Epithelial cell of esophagus (primary cell): ENCODE measurements at places on chromosomes 2 and 18.

GRCh38 chr2:31567679-31568078, 13.1 kb downstream of the SRD5A2 start:
- DNase-seq = no peak

- DNase-seq = peak; percentile 45
Observed at GRCh38 chr18:72899338-72899737, 31.6 kb upstream of the NETO1 start.

DNA sequence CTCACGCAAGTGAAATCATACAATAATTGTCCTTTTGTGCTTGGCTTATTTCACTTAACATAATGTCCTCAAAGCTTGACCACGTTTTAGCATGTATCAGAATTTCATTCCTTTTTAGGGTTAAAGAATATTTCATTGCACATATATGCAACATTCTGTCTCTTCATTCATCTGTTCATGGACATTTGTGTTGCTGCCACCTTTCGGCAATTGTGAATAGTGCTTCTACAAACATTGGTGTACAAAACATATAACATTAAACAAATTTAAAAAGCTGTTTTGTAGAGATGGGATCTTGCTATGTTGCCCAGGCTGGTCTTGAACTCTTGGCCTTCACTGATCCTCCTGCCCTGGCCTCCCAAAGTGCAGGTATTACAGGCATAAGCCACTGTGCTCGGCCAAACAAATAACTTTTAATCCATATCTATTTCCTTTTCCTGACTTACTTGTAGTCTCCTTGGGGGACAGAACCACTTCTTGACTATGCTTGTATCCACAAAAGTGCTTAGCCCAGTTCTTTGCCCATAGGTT, 209.3 kb downstream of the SLC4A3 start:
- peak; percentile 49 for DNase-seq

DNA sequence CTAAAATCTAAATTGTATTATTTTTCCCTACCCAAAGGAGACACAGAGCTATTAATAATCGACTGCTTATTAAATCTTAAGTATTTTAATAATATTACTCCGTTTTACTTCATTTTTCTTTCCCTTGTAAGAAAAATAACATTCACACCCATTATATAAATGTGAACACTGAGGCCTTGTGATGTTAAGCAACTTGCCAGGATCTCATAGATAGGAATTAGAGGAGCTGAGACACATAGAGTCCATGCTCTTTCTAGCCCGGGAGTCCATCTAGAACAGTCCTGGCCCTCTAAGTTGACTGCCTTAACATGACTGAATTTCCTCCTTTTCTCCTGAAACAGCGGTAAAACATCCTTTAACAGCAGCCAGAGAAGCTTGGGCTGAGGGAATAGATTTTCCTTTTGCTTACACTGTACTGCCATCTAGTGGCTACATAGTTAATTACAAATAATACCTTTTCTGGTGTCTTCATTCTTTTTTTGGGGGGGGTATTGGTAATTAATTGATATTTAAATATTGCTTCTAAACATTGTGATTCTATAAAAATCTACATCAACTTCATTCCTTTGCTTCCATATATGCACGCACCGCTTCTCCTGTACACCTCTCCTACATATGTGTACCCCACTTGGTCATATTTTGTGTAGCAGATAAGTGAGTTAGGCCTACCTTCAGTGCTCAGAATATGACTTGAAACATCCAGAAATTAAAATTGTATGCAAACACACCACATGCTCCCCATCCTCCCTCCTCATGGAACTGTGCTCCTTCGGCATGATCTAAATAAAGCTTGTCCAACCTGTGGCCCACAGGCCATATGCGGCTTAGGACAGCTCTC, 125.8 kb upstream of the HNMT start:
- DNase-seq = peak; percentile 53

- peak; percentile 55 for DNase-seq
Observed at GRCh38 chr2:65724336-65724735, 291.9 kb upstream of the SPRED2 start.

DNA sequence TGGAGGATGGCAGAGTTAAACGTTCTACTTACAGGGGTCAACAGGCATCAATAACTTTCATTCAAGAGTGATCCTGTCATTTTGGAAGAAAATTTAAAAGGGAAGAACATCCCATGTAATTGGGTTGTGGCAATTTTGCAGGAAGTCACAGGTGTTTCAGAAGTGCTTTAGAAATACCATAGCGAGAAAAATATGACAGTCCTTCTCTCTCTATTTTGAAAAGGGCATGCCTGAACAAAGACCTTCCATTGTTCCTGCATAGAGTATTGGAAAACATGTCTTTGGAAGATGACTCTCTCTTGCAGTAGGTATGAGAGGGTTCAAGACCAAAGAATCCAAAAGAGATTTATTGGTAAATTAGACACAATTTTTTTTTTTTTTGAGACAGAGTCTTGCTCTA, 81.8 kb upstream of the SERTAD2 start:
- DNase-seq = peak; percentile 45

- DNase-seq = no peak
Observed at GRCh38 chr2:22253171-22253570, 1129.4 kb downstream of the TDRD15 start.

DNA sequence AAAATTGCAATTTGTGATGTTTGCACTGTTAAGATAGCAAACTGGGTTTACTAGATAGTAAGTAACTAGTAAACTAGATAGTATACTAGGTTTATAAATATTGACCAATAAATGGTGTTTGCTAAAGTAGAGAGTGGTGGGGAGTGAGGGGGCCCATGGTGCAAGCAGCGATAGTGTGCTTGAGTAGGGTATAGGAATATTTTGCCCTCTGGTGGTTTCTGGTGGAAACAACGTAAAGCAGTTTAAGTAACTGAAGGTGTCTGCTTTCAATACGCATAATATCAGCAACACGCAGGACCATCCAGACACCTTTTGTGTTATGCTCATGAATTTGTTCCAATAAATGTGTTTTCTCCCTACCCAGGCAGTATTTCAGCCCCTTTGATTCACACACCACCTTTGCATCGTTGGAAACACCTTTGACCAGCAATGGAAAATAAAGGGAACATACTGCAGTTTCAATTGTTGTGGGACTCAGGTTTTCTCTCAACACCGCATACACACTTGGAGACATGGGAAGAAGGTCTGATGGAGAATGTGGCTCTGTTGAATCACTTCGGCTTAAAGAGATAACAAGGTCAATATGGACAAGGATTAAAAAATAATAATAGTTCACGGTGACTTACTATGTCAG, 16.7 kb upstream of the STAT1 start:
- peak; percentile 66 for DNase-seq

DNA sequence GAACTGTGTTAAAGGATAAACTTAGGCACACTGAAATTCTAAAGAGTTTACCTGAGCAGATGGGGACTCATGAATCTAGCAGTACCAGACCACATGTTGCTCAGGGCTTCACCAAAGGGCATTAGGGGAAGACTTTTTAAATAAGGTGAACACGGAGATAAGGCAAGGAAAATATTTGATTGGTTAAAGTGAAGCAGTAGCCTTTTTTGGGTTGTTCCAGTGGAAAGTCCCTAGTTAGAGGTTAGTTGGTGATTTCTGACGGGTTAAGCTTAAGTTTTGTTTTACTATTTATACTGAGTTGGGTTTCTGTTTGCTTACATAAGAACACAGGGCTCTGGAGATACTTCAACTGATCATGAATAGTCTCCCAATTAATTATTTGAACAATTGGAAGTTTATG, 722.5 kb downstream of the SOCS6 start:
- no peak for DNase-seq

- no peak for DNase-seq
Observed at GRCh38 chr2:228675646-228676045, 494.2 kb upstream of the SPHKAP start.

DNA sequence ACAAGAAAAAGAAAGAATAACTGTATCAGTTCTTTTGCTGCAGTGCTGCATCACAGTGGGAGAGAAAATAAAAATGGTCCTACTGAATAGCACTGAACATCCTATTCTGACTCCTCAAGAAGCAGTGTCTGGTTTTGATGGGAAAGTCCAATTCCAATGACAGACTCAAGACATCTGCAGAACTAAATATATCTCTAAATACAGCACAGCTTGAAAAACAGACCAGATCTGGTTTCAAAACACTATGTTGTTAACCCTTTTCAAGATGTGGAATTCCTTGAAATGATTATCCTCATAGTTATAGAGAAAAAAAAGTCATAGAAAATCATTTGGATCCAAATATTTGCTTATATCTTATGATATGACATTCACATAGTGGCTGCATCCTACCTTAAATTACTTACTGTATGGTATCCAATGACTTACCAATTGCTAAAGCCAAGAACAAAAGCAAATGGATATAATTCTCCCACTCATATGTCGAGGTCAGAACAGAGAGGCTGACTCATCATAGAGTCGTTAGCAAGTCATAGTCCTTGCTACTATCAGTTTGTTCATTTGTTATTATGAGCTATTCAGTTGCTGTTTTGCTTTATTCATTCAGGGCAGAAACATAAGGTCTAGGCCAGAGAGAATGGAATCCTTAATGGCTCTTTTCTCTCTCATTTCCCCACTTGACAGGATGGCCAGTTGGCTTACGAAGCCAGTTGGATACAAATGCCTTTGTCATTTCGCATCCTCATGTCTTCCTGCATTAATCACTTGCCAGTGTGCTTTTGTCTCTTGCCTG, 62.5 kb upstream of the ACVR2A start:
- DNase-seq = peak; percentile 62

GRCh38 chr2:234376229-234376628, 120.7 kb downstream of the ARL4C start:
- DNase-seq = no peak

DNA sequence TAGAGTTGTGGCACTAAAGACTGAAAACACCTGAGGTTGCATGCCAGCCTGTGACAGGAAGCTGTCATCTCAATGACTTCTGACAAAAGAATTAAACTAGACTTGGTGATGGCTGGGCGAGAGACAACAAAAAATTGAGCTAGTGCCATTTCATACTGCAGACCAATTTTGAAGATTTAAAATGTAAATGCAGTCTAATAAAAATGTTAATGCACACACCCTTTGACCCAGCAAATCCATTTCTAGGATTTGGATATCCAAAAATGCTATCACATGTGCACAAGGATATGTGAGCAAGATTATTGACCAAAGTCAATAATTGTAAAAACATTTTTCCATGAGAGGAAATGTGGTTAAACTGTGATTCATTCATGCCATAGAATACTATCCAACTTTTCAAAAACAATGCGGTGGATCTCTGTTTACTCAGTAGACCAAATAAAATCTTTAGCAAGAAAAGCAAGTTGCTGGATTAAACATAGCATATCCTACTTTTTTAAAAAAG, 5.6 kb downstream of the FBXO36 start:
- DNase-seq = peak; percentile 33

DNA sequence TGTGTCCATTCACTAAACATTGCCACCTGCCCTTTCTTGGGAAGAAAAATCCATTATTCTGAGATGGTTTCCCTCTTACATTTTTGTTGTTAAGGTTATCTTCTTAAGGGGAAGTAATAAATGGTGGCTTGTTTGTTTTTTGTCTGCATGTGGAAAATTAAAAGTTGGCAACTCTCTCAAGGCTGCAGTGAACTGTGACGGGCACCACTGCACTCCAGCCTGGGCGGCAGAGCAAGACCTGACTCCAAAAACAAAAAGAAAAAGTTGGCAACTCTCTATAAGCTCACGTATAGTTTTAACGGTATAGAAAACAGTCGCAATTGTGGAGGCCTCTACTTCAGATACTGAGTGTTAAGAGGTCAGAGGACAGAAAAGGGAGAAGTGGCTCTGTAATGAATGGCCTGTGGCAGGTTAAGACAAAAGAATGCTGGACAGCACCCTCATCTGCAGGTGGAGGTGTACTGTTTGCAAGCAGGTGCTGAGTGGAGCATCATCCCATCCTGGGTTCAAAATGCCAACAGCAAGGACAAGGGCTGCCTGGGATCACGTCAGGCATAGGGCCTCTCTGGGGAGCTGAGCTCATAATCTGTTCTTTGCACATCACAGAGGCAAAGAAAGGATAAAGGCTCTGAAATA, 16.7 kb downstream of the L3MBTL4 start:
- no peak for DNase-seq

DNA sequence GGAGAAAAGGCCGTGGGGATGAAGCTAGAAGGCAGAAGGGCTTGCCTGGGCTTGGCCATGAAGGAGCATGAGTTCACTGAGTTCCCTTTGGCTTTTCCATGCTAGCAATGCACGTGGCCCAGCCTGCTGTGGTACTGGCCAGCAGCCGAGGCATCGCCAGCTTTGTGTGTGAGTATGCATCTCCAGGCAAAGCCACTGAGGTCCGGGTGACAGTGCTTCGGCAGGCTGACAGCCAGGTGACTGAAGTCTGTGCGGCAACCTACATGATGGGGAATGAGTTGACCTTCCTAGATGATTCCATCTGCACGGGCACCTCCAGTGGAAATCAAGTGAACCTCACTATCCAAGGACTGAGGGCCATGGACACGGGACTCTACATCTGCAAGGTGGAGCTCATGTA, 2.9 kb downstream of the CTLA4 start:
- no peak for DNase-seq

DNA sequence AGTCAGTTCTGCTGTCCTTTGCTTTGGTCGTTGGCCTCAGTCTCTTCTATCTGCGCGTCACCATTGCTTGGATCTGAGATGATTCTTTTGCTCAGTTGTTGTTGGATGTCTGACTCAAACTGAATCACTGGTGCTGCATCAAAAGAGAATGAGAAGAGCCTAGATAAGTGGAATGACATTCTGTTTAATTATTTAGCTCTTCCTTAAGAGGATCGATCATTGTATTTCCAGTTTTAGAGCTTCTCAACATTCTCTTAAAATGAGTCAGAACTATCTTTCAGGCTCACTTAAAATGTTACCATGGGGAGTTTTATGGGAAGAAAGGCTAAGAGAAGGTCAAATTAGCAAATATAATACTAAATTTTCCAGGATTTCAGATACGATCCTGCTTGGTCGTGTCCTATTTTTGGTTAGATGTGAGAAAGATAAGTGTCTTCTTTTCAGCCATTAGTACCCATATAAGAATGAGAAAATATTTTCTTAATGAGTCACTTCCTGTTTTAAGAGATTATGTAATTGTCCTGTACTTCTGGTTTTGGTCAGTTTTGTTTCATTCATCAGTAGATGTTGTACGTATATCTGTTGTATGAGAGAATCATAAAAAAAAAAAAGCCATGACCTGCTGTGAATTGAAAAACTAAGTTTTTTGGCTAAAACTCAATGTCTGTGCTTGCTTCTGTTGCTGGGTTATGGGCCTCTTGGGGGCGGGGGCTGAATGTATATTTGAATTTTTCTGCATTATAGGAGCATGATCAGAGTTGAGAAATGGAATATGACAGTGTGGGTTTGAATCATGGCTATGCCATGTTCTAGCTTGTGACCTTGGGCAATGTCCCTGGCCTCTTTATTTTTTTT, 31.6 kb upstream of the CASP10 start:
- peak; percentile 93 for DNase-seq

- DNase-seq = peak; percentile 68
Observed at GRCh38 chr2:130873700-130874346, 37.1 kb downstream of the ARHGEF4 start.
